Adrenal gland (tissue), 19 donors: ENCODE measurements at places on chromosomes 7 and 10. TPM values are rescaled to one million over a fixed set of nuclear protein-coding genes. Genes with fewer than 3 reads are reported as not detected.

GRCh38 chr7:143320620-143321019, 4.7 kb downstream of the CLCN1 start:
- no peaks in the 10 kb centered on the region for H3K27me3 ChIP-seq
- no peak for DNase-seq
- no peak overlapping the region for H3K27ac ChIP-seq
- no peak overlapping the region for H3K4me3 ChIP-seq
- H3K4me1 ChIP-seq: no peaks in the 10 kb centered on the region

DNA sequence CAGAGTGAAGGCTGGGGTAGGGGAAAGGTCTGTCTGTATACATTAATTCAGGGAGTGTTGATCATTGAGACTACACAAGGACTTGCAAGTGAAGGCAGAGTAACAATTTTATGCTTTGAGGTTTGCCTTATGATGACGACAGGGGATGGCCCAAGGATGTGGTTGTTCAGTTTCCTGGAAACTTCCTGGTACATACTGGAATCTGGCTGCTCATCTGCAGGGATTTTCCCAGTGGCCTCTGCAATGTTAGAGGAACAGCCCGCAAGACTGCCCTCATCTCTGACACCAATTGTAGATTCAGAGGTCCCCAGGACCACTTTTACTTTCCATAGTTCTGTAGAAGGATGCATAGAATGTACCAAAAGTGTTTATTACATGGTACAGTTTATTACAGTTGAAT, 189.6 kb downstream of the TMEM178B start:
- H3K36me3 ChIP-seq: no peaks in the 10 kb centered on the region
- DNase-seq: no peak
- H3K4me3 ChIP-seq: no peak overlapping the region

The NPSR1 gene
- total RNA-seq: not detected

The GIMAP1 gene
- total RNA-seq: 5.5 TPM

DNA sequence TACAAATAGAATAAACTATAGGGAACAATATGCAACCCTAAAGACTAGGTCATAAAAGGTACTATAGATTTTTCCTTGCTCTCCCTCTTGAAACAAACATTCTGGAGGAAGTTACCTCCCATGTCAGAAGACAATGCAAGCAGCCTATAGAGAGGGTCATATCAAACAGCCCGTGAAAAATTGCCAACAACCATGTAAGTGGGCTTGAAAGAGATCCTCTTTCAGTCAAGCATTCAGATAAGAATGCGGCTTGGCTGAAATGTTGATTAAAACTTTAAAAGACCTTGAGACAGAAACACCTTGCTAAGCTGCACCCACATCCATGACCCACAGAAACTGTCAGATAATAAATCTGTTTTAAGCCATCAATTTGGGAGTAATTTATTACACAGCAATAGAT, 526.6 kb upstream of the GHITM start:
- no peaks in the 10 kb centered on the region for H3K36me3 ChIP-seq
- DNase-seq: no peak
- no peak overlapping the region for H3K27ac ChIP-seq
- H3K4me3 ChIP-seq: no peak overlapping the region

The PALD1 gene
- total RNA-seq: 16.2 TPM

- no peak for DNase-seq
- no peaks in the 10 kb centered on the region for H3K27me3 ChIP-seq
- peaks cover 6% of the 10 kb centered on the region for H3K4me1 ChIP-seq
Measured at GRCh38 chr10:119308089-119308488, 100.7 kb downstream of the GRK5 start.

- no peak overlapping the region for H3K4me3 ChIP-seq
- H3K27me3 ChIP-seq: no peaks in the 10 kb centered on the region
- no peaks in the 10 kb centered on the region for H3K36me3 ChIP-seq
- no peak for DNase-seq
- no peak overlapping the region for H3K27ac ChIP-seq
Measured at GRCh38 chr7:71842381-71842780, 569.8 kb downstream of the CALN1 start.

- no peak for DNase-seq
- no peak overlapping the region for H3K27ac ChIP-seq
- H3K4me3 ChIP-seq: no peak overlapping the region
- no peaks in the 10 kb centered on the region for H3K36me3 ChIP-seq
- no peaks in the 10 kb centered on the region for H3K27me3 ChIP-seq
- H3K4me1 ChIP-seq: no peaks in the 10 kb centered on the region
Measured at GRCh38 chr7:46079421-46079820, 158.3 kb upstream of the IGFBP3 start.
